ENCODE measurements at places on chromosomes 6 and 20.

GRCh38 chr6:156474507-156475120, 302.6 kb upstream of the ARID1B start:
- no peak for DNase-seq

- DNase-seq, result no peak
These were observed 142.5 kb upstream of the SPACA1 start for GRCh38 chr6:87905101-87905641.

DNA sequence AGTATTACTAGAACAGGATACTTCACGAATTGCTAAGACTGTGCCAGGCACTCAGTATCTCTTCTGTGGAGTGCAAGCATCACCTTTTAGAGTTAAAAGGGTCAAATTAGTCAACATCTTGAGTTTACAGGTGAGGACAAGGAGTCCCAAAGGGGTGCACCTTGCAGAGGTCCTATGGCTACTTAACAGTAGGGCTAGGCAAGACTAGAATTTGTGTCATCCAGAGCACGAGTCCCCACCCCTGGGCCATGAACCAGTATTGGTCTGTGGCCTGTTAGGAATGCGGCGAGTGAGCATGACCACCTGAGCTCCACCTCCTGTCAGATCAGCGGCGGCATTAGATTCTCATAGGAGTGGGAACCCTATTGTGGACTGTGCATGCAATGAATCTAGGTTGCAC, 10.5 kb upstream of the DSTN start:
- DNase-seq, result no peak

GRCh38 chr6:127886603-127887002, 14.3 kb downstream of the THEMIS start:
- no peak for DNase-seq

GRCh38 chr6:113629975-113630737, 227.0 kb upstream of the MARCKS start:
- DNase-seq, result no peak

DNA sequence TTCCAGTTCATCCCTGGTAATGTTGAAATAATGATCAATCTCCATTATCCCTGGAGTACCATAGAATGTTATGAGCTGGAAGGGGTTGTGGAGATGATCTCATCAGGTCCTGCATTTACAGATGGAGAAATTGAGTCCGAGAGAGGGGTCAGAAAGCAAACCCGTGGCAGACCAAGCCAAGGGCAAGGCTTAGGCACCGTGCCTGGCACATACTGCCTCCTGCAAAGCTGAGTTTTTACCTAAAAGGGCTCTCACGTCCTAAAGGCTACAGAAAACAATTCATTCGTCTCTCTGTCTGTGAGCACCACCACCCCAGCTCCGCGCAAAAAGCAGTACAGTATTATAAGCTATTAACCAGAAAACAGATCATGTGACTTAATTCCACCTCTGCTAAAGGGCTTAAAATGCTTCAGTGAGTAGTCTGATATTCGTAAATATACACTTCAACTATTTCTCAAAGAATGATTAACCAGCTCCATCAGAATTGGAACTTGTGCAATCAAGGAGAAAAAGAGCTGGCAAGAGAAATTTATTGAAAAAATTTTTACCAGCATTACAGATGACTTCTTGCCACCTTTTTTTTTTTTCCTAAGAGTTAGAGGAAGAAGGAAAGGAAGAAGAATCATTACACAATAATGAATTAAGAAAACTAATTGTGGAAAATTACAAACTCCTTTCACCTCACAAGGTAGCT, 3.4 kb upstream of the PARD6B start:
- no peak for DNase-seq

- no peak for DNase-seq
These were observed 122.6 kb upstream of the MOCS1 start for GRCh38 chr6:40056865-40057264.

DNA sequence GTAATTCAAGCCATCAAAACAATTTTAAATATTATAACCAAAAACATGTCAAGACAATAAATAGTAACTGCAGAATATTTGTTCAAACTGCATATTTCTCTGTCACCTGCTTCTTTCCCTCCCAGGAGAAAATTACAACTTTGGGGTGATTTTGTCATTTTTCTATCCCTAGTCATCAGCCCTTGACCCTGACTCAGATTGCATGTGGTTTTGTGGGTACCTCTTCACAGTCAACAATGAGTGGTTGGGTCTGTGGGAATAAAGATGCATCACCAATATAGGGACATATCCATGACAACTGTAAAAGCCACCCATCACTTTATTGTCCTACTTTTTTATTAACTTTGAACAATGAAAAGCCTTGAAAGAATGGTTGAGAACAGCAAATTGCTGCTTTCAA, 7.3 kb downstream of the COL10A1 start:
- no peak for DNase-seq

DNA sequence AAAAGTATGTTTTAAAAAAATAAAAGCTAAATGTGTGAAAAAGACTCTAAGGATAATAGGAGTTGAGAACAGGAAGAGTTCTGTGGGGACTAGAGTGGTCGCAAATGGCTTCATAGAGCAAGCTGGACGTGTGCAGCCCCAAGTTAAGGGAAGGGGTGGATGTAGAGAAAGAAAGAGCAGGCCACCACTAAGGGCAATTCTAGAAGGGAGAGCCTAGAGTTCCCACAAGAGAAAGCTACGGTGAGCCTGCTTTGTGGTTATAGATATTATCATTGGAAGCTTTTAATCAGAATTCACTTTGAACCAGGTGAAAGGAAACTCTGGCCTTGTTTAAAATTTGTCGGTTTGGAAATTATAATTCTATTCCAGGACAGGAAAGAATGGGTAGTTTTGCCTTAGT, 101.6 kb downstream of the HIVEP2 start:
- no peak for DNase-seq

DNA sequence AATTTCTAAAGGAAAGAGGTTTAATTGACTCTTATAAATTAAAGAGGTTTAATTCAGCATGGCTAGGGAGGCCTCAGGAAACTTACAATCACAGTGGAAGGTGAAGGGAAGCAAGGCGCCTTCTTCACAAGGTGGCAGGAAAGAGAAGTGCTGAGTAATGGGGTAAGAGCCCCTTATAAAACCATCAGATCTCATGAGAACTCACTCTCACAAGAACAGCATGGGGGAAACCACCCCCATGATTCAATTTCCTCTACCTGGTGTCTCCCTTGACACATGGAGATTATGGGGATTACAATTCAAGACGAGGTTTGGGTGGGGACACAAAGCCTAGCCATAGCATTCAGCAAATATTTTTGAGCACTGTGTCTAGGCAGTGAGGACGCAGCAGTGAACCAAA, 3.9 kb upstream of the IPCEF1 start:
- DNase-seq, result no peak

DNA sequence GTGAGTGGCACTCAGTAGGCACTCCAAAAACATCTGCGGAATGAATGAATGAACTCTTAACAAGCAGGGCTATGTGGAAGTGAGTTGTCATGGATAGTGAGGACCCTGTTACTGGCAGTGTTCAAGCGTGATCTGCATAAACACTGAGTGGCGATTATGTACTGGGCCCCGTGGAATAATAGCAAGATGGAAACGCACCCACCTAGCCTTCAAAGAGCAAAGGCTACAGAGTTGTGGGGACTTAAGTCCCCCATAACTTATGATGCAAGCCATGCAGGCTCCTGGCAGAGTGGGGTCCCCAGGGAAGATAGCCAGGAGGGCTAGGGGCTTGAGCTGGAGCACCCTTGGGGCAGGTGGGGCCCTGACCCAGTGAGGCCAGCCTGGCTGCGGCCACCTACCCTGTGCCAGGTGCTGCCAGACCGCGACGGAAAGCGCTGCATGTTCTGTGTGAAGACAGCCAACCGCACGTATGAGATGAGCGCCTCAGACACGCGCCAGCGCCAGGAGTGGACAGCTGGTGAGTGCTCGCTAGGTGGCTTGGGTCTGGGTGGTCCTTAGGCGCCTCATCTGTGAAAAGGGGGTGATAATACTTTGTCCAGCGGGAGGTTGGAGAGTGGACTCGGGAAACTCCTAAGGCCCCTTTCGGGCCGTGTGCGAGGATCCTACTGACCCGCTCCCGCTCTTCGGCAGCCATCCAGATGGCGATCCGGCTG, 20.0 kb downstream of the DEF6 start:
- no peak for DNase-seq

- no peak for DNase-seq
These were observed 48.4 kb upstream of the TOP1 start for GRCh38 chr20:40980106-40980827.

- DNase-seq, result no peak
These were observed 230.1 kb upstream of the MOCS1 start for GRCh38 chr6:40164345-40164755.

- DNase-seq, result no peak
These were observed 168.9 kb downstream of the CDK19 start for GRCh38 chr6:110646419-110646698.

- DNase-seq, result no peak
These were observed 68.4 kb upstream of the PHIP start for GRCh38 chr6:79146421-79146820.

DNA sequence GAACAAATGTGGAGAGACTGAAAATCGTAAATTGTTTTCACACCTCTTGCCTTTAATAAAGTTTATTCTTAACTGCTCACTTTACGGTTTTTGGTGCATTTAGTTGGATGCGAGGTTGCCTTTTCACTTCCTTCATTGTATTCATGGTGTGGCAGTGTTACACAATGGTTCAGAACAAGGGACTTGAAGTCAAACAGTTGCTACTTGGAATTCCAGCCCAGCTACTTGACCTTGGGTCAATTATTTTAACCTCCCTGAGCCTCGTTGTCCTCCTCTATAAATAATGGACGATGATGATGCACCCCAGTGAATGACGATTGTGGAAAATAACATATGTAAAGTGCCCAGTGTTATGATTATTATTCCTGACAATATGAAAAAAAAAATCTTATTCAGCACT, 72.3 kb downstream of the CARMIL1 start:
- DNase-seq, result no peak

GRCh38 chr6:89941031-89941762, 46.9 kb downstream of the GJA10 start:
- DNase-seq, result peak; percentile 26

GRCh38 chr6:23013776-23014175, 444.4 kb downstream of the HDGFL1 start:
- no peak for DNase-seq

- DNase-seq, result no peak
These were observed 89.9 kb downstream of the AKAP7 start for GRCh38 chr6:131225127-131225526.

DNA sequence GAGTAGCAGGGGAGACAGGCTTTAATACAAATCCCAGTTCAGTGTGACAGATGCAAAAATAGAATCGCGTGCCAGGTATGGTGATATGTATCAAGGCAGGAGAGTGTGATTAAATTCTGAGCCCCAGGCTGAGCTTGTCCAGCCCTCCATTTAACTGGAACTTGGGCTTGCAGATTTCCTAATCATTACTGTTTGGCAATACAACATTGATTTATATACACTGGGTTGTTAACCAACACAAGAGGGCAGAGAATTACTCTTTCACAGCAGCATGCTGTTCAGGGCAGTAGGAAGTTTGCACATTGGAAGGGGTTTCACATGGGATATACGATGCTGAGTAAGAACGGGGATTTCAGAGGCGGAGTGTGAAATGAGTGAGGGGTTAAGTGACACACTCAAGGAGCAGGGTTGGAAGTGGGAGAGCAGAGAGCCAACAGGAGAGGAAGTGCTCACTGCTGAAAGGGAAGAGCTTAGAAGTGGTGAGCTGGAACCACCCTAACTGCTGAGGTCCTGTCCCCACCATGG, 70.8 kb upstream of the ATXN1 start:
- DNase-seq, result no peak
